ENCODE measurements at places on chromosomes 3 and 15.

GRCh38 chr15:55740359-55740878 lies 2.5 kb downstream of the PRTG start:
- no peak for DNase-seq

GRCh38 chr15:68983961-68984481 lies 30.5 kb upstream of the NOX5 start:
- no peak for DNase-seq

DNA sequence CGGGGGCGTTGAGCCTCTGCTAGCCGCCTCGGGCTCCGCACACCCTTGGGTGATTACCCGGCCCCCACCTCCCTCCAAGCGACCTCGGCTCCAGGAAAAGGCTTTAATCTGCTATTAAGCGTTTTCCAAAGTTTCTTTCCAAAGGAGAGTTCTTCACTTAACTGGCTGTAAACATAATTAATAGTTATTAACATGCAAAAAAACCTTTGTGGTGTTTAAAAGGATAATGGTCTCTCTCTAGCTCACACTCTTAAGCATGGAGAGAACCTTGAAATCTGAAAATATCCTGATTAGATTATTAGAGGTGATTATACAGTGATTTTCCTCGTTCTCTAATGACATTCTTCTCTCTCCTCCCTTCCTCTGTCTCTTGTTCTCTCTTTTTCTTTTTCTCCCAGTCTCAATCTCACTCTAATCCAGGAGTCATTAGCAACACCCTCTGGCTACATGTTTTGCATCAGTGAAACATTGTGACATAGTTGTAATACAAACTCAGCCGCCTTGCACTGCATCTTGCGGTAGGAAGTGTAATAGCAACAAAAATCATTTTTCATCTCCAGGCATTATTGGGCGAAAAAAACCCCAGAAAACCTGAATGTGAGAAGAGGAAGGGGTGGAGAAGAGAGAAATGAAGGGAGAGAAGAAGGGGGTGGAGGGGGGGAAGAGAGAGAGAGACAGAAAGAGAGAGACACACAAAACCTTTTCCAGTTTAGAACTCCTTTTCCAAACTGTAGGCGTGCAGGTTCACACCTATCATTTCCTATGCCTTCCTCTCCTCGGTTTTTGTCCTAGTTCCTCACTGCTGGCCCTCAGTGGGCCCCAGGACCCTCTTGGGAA lies 24.4 kb downstream of the NR2F2 start:
- no peak for DNase-seq

DNA sequence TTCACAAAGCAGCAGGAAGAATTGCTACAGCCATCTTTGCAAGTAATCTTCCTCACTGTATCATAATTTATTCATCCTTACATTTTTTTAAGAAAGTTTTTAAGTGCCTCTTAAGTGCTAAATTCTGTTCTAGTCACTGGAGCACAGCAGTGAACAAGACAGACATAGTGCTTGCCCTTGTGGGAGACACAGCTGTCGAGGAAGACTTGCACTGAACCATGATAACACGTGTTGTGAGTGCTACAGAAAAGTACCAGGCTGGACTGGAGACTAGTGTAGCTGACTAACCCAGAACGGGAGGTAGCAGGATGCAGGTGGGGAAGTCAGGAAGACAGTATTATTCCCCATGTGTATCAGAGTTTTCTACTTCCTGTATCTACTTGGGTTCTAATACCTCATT lies 300.6 kb downstream of the TBL1XR1 start:
- no peak for DNase-seq

- DNase-seq, result no peak
These were observed 326.5 kb downstream of the ZIC1 start for GRCh38 chr3:147735616-147736015.

GRCh38 chr3:119608405-119609000 lies 10.8 kb downstream of the PLA1A start:
- no peak for DNase-seq

DNA sequence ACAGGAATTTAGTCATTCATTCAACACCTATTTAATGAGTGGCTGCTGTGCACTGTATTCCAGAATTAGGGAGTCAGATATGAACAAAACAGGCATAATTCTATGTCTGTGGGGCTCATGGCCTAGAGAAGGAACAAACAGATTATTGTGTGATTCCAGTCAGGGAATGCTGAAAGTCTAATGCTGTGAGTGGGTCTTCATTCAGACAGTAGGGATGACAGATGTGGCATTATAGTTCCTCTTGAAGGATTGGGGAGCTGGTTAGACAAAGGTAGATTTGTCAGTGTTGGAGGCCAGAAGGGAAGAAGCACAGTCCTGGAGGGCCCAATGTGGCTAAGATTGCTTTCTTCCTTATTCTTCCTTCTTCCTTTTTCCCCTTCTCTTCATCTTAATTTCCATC lies 226.4 kb upstream of the EIF1B start:
- no peak for DNase-seq

- no peak for DNase-seq
These were observed 119.9 kb upstream of the STT3B start for GRCh38 chr3:31412832-31413231.

DNA sequence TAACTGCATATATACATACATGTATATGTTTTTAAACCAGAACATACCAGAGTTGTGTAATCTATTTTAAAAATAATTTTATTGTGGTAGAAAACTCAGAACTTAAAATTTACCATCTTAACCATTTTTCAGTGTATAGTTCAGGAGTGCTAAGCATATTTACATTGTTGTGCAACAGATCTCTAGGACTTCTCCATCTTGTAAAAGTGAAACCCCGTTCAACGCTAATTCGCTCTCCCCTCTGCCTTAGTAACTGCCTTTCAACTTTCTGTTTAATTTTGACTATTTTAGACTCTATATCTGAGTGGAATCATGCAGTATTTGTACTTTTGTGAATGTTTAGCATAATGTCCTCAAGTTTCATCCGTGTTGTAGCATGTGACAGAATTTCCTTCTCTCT lies 51.8 kb upstream of the SSR3 start:
- DNase-seq, result no peak

- DNase-seq, result no peak
These were observed 46.7 kb downstream of the EMC4 start for GRCh38 chr15:34271493-34271892.

GRCh38 chr15:71809346-71809745 lies 1.0 kb upstream of the NR2E3 start:
- DNase-seq, result no peak

DNA sequence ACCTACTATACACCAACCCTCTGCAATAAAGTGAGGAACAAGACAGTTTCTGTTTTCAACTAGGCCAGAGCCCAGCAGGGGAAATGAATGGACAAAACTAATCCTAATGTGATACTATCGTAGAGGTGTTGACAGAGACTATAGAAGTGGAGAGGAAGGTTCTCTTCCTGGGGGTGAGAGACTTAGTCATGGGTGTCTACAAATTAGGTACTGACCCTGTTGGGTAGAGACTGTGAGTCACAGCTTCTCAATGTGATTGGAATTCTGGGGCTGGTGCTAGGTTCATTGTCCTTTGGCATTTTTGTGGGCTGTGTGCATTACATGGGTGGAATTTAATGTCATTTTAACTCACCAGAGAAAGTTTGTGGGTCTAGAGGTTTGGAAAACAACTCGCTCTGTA lies 79.3 kb downstream of the ADAMTSL3 start:
- DNase-seq, result no peak
